Right renal pelvis (tissue), 4 donors: ENCODE measurements at places on chromosomes 4 and X.

DNA sequence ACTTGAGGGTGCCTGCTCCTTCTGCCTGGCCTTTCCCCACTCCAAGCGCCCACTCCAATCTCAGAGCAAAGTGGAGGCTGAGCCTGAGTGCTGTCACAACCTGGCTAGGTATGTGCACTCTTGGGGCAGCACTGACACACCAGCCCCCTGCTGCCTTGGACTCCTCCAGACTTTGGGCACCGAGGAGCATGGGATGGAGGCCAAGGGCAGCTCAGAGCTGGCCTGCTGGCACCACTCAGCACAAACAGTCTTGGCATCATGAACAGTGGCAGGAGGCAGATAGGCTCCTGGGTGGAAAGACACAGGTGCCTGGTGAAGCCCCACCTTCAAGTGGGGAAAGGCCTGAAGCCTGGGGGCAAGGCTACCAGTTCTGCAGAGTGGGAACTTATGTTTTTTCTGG, 91.8 kb downstream of the KCNIP4 start:
- no peak for DNase-seq

DNA sequence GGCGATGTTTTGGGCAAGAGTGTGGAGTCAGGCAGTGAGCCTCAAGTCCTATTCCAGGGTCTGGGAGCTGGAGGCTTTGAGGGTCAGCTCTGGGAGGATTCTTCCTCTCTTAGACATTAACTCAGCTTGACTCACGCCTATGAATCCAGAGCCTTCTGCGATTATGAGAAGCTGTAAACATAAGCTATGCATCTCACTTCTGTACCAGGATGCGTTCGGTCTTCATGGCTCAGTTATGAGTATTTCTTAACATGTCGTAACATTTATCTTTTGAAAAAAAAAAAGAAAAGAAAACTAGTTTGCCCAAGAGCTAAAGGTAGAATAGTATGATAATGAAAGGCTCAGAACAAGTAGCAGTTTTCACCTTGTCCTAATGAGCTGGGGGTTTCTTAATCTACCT, 4.6 kb downstream of the SHROOM2 start:
- no peak for DNase-seq

DNA sequence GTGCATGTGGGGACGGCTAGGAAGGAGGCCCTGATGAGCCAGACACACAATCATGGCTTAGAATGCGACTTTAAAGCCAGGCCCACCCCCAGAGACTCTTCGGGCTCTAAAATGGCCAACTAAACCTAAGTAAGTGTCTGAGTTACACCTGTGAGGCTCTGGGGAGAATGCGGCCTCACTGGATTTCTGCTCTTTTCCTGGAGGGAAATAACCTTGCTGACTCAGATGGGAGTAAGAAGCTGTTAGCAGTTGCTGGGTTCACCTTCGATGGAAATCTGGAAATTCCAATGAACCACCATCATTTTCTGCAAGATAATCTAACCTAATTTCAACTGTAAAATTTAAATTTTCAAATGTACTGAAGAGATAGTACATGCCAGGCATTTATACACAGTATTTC, 97.6 kb upstream of the MAML3 start:
- no peak for DNase-seq

DNA sequence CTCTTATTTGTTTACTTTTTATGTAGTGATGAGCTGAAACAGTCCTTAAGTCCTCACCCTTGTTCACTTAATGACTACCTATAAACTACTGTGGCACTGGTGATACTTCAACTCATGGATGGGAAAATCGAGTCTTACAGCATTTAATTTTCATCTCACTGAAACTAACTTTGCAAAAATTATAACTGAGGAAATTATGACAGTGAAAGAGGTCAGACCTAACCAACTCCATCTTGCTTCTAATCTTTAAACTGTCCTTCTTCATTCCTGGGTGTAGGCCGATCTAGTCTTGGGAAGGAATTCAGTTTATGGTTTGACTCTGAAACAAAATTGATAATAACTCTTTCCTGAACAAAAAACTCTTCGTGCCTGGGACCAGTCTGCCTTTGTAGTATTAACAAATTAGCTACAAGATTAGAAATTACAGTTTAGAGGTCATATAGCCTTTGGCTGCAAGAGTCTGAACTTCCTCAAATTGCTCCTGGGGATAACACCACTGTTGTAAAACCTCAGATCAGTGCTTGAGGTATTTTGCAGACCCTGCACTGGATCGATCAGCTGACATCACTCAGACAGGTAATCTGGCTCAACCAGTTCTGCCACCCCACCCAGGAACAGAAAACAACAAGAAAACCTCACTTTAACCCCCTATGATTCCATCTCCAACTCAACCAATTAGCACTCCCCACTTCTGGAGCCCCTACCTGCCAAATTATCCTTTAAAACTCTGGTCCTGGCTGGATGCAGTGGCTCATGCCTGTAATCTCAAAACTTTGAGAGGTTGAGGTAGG, 995.7 kb upstream of the PRKX start:
- no peak for DNase-seq

- no peak for DNase-seq
These were observed 15.7 kb upstream of the NDST3 start for GRCh38 chr4:118018381-118019145.

- DNase-seq = no peak
These were observed 2.1 kb downstream of the ELOVL6 start for GRCh38 chr4:110196206-110196870.

GRCh38 chr4:153931804-153932203, 142.9 kb upstream of the SFRP2 start:
- no peak for DNase-seq

DNA sequence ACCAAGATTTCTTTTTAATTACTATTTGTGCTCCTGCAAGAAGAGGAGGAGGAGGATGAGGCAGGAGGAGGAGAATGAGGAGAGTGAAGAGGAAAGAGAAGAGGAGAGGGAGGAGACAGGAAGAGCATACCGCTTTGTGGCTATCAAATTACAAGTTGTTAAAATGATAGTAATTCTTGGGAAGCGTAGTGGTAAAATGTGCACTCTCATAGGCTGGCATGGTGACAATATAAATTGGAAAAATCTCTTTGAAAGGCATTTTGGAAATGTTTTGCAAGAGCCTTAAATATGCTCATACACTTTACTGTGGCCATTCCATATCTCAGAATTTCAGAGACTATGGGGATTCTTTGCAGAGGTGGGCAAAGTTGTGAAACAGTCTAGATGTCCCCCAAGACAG, 53.2 kb downstream of the MXRA5 start:
- DNase-seq = no peak
